ENCODE measurements at places on chromosomes 2 and 18. TPM values are rescaled to one million over a fixed set of nuclear protein-coding genes. Genes with fewer than 3 reads are reported as not detected.

Gene AGPS
- total RNA-seq: 117 TPM

Gene L3MBTL4
- total RNA-seq: 2.8 TPM

Gene RIT2
- not detected for total RNA-seq

Gene COLEC12
- 2.6 TPM for total RNA-seq

Gene FEZ2
- 60.4 TPM for total RNA-seq
